GM04504 (cell line): ENCODE measurements at places on chromosomes 12 and 14.

DNA sequence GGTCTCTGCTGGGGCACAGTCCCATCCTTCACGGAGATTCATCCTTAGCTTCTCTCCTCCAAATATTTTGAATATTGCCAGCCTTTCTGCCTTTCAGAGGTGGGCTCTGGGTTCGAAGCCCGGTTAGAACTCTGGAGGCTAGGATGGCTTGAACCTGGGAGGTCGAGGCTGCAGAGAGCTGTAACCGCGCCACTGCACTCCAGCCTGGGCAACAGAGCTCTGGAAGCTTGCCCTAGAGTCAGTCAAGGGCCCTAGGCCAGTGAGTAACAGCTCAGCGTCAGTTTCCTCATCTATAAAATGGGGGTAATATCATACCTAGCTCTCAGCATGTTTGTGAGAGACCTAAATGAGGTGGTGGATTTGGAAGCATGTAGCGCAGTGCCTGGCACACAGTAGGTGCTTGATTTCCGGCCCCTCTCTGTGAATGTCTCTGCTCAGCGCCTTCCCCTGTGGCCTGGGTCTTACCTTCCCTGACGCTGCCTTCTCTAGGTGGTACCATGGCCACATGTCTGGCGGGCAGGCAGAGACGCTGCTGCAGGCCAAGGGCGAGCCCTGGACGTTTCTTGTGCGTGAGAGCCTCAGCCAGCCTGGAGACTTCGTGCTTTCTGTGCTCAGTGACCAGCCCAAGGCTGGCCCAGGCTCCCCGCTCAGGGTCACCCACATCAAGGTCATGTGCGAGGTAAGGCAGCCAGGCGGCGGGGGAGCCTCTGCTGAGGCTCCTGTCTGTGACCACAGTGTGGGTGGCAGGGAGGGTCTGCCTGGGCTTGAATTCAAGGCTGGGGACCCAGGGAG, 3.4 kb downstream of the PTPN6 start:
- no peak for DNase-seq

GRCh38 chr14:100263141-100263540, 24.2 kb downstream of the YY1 start:
- peak; percentile 29 for DNase-seq

DNA sequence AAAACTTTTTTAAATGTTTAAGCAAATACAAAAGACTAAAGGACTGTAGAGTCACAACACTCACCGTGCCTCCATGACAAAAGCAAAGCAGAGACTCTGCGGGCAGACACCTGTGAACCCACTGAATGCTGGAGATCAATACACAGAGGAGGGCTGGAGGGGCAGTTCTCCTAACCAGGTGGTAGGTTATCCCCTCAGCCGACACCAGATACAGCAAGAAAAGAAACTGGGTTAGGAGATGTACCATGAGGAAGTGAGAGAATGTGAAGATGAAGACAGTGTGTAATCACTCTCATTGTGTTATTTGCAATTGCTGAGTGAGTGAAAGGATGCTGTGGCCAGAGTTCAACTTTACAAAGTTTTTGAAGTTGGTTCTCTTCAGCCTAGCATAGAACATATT, 480.3 kb downstream of the BCL11B start:
- DNase-seq = no peak

DNA sequence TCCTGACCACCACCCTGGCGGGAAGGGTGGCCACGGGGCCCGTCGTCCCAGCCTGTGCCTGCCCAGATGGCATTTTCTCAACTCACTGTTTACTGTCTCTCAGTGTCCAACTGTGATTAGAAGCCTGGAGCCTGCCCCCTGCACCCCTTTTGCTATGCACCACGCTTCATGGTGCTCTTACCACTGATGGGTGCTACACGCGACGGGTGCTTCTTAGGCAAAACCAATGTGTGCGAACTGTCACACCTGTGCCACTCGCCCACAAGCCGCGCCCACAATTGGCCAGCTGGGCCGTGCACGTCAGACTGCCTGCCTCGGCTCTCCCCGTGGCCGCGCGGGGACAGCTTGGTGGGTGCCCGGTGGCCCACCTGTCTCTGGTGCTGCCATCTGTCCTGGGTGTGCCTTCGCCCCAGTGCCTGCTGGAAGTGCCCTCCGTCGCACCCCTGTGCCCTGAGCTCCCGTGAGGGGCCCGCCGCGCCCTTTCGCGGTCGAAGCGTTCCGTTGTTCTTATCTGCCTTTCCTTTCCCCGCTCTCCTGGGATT, 15.1 kb upstream of the AMN start:
- DNase-seq = no peak

DNA sequence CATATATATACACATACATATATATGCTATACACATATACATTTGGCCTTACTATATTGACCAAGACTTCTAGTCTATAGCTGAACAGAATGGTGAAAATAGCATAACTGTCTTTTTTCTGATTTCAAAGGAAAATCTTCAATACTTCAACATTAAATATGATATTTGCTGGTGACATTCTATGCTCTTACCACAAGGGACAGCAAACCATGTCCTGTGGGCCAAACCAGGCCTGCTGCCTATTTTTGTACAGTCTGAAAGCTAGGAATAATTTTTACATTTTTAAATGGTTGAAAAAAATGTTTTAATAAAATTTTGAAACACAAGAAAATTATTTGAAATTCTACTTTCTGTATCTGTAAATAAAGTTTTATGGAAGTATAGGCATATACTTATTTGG, 63.6 kb downstream of the EML5 start:
- DNase-seq = no peak

- DNase-seq = peak; percentile 10
Measured at GRCh38 chr12:115709540-115710011, 567.9 kb downstream of the MED13L start.

GRCh38 chr14:95431199-95432143, 85.0 kb downstream of the SYNE3 start:
- no peak for DNase-seq

DNA sequence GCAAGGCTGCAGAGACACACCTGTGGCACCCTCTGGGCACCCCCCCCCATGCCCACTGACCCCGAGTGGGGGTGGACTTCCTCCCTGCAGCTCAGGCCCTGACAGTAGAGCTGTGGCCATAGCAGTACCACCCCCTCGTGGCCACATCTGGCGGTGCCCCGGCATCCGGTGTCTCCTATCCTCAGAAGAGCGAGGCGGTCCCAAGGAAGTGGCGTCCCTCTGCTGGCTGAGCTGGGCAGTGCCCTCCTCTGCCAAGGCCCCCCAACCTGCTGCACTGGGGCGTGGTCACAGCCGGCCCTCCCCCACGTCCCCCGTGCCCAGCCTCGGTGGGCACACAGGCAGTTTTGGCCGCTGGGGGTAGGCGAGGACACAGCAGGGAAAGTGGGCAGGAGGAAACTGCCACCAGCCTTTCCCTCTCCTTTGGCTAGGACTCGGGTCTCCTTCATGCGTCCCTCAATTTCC, 6.0 kb upstream of the SLC6A12 start:
- DNase-seq = no peak

GRCh38 chr12:132439333-132439904, 50.5 kb upstream of the FBRSL1 start:
- no peak for DNase-seq

GRCh38 chr12:75641031-75641780, 129.8 kb upstream of the KRR1 start:
- peak; percentile 56 for DNase-seq

DNA sequence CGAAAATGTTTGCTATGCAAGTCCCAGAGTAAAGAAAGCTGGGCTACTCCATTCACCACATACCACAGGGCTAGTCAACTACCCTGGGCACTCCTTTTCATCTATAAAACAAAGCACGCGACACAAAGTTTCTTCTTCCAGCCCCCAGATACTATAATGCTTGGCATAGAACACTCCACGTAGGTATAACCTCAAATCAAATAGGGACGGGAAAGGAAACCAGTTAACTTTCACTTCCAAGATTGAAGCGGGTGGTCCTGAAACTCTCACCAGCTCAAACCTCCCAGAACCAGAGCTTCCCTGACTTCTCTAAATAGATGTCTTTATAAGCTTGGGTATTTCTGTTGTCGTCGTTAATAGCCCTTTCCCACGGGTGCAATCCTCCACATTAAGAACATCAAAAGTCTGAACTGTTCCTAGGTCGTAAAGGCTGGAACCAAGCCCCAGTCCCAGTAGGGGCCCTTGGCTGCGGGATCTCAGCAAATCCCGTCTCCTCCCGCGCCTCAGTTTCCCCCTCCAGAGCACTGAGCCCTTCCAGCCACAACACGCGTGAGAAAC, 647 bp downstream of the LGMN start:
- DNase-seq = peak; percentile 16

- no peak for DNase-seq
Measured at GRCh38 chr12:48201516-48201915, 1.6 kb downstream of the OR10AD1 start.

DNA sequence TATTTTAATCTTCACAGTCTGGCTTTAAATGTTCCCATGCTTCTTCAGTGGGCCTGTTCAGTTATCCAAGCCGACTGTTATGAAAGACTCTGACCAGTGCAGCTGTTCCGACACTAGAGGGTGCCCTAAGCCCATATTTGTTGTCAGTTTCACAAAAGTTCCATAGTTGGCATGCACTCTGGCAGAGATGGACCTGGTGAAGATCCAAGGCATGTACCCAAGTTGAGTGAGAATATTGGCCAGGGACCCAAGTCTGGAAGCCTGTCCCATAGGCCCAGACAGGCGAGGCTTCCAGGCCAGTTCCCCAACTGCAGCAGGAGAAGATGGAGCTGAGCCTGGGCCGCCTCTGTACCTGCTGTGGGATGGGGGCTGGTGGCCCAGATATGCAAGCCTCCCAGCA, 27.4 kb upstream of the GUCY2C start:
- DNase-seq = peak; percentile 22

DNA sequence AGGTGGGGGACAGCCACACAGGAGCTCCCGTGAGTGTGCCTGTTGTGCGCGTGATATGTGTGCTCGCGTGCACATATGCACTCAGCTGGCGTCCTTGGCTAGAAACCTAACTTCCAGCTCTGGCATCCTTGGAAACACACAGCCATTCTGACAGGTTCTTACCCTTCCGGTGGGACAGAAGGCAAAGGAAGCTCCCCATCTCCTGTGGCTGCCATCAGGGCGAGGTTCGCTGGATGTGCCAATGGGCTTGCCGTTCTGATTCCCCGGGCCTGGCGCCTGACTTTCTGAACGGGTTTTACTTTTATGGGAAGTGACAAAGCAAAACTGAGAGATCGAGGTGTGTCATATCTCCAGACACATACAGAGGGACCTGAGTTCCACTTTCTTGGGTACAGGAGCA, 124.7 kb downstream of the PAPOLA start:
- DNase-seq = no peak

DNA sequence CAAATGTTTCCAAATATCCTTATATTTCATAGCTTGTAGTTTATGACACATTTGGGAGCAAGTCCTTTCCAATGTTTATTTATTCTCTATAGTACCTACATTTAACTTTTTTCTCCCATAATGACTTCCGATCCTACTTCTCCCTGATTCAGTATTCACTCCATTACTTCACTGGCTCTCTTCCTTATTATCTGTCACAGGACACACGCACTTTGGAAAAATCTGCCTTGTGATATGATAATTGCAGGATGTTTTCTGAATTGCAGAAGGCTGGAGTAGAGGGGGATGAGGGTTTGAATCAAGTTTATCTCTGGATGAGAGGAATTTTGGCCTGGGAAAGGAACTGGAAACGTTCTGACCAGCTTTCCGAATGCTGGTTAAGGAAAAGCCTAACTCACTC, 75.0 kb downstream of the HMGA2 start:
- DNase-seq = no peak

GRCh38 chr12:57451233-57451778, 3.8 kb upstream of the INHBE start:
- DNase-seq = no peak

- no peak for DNase-seq
Measured at GRCh38 chr12:42144158-42144407, 591 bp downstream of the GXYLT1 start.

DNA sequence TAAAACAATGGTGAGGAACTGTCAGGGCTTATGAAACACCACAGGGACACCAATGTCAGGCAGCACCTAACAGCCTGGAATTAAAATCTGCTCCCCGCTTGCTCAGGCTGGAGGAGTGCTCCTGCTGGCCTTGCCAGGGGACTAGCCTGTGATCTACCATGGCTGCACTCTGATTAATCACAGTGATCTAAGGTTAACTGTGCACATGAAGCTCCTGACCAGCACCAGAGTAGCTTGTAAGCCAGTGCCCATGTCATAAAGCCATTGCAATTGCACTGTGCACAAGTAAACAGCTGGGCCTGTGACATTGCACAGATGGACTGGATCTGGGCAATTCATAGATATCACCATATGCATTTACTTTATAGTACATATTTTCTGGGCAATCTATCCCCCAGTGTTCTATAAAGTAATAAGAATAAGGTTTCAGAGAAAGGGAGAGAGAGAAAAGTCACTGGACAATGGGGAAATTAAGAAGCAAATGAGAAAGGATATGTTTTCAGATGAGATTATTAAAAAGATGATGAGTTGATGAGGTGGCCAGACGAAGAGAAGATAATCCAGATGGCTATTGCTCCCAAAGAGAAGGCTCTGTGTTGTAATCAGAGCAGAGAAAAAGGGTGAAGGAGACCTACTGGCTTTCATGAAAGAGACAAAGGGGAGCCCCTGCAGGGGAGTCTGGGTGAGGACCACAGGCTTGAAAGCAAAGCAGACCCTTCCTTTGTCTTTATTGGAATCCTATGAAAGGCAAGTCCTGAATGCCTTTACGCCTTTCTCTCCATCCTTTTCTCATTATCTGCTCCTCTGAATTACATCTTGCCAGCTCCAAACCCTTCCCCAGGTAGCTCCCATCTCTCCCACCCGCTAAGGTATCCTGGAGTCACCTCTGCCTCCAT, 145.8 kb downstream of the SLC38A6 start:
- DNase-seq = no peak

- DNase-seq = no peak
Measured at GRCh38 chr14:104844306-104845032, 20.6 kb upstream of the CEP170B start.

- no peak for DNase-seq
Measured at GRCh38 chr12:106648736-106649135, 65.9 kb downstream of the RFX4 start.

GRCh38 chr14:33414041-33414440, 475.4 kb downstream of the NPAS3 start:
- no peak for DNase-seq

DNA sequence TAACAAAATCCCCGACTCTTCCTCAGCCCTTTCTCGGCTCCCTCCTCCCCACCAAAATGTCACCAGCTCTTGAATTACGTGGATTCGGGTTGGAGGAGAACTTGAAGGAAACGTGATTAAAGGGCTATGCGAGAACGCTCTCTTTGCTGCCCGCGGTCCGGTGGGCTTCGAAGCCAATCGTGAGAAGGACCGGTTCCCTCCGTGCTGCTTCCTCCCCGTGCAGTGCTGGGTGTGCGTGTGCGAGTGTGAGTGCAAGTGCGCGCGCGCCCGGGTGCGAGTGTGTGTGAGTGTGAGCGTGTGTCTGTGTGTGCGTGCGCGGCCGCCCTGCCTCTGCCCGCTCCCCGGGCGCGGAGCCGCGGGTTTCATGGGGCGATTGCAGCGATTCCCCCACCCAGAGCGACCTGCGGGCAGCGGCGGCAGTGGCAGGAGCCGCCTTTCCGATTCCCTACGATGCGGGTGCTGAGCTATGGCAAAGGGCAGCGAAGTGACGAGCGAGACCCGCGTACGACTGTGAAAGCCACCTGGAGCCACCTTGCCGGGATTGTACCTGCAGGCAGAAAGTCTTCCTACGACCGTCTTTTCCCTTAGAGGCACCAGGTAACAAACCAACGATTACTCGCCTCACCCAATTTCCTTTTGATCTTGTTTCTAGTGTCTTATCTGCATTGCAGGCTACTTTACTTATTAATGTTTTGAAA, 1.4 kb downstream of the LRFN5 start:
- DNase-seq = no peak

GRCh38 chr14:64970776-64971477, 1.2 kb downstream of the RAB15 start:
- DNase-seq = no peak

GRCh38 chr12:29155079-29155478, 6.0 kb downstream of the FAR2 start:
- no peak for DNase-seq
